NCI-H1092 (cell line): ENCODE measurements at places on chromosomes 3 and 15.
A peak's percentile ranks its signal among the peaks of the same experiment; 100 is the strongest.

- no peak for DNase-seq
These were observed 133.3 kb downstream of the EPHB1 start for GRCh38 chr3:134928392-134928791.

DNA sequence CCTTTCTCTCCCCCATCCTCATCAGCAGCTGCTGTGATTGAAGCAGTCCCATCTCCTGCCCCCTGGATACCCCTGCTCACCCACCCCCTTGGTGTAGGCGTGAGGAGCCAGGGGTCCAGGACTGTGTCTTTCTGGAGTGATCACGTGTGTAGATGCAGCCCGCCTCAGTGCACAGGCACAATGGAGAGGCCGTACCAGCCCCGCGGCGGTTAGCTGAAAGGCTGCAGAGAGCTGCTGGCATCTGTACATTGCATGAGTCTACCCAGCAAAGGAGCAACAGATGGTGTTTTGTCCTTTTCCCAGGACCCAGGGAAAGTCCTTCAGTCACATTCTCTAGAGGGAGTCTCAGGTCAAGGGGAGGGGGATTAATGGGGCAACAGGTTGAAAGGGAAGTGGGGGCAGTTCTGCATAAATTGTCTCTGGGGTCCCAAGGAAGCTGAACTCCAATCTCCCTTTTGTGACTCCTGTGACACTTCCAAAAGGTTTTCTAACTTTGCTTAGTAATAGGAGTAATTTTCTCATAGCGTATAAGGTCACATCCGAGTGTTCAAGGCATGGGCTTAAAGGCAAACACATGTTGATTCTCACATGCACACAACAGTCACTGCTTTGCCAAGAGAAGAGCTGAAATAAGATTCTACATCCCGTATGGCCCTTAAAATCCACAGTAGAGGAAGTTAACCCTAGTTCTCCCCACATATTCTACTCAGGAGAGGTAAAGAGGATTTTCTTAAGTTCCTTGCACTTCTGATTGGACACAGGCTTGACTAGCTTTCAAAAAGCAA is 7.1 kb downstream of the CSPG5 start:
- peak; percentile 39 for DNase-seq

DNA sequence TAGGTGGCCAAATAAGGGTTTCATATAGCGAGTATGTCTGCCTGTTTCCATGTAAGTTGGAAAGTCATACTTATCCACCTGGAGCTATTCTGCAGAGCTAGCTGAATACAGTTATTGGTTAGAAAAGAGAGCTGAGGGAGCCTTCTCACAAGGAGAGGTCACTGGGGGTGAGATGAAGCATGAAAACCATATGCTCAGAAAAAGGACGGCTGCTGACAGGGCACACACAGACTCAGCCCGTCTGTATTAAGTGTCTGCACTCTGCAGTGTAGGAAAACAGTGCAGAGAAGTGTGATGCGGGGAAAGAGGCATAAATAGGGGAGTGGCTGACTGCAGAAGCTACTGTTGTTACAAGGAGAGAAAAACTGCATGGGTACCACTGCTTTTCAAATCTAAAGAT is 58.2 kb downstream of the C3orf70 start:
- DNase-seq: no peak

DNA sequence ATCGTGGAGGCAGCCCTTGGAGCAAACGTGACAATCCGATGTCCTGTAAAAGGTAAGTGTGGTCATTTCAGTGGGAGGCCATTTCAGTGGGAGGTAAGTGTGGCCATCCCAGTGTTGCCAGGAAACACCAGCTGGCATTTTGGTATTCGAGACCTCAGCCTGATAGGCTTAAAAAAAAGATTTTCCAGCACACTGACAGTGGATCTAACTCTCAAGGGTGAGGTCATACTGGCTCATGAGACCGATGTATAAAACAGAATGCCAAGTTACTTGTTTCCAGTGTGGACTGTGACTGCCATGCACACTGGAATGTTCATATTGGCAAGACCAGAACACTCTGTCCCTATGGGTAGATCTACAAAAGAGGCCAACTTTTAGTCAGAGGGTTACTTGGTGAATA is 244.4 kb upstream of the GOLGA6L4 start:
- no peak for DNase-seq

- DNase-seq: no peak
These were observed 3.9 kb upstream of the DNASE1L3 start for GRCh38 chr3:58214484-58215316.

- DNase-seq: no peak
These were observed 220.9 kb downstream of the AGBL1 start for GRCh38 chr15:86300390-86301125.

DNA sequence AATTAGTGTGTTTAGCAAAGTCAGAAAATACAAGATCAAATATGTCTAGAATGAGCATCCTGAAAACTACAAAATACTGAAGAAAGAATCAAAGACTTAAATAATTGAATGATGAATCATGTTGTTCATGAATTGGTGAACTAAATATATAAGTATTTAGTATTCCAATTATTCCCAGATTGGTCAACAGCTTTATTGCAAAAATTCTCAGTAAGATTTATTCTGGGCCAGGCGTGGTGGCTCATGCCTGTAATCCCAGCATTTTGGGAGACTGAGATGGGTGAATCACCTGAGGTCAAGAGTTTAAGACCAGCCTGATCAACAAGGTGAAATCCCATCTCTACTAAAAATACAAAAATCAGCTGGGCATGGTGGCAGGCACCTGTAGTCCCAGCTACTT is 250.0 kb upstream of the NECTIN3 start:
- no peak for DNase-seq

DNA sequence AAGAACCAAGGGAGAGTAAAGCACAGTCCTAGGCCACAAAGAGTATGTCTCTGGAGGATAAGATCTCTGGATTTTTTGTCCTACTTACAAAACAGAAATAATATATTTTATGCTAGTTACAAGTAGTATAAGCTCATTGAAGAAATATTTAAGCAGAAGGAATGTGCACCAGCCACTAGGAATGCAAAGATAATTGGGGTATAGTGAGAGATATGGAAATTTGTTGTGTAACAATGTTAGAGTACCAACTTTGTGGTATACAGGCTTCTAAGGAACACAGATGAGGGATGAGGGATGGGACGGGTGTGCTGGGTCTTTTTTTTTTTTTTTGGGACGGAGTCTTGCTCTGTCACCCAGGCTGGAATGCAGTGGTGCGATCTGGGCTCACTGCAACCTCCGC is 26.5 kb downstream of the AKAP13 start:
- no peak for DNase-seq
